Activated CD4-positive, alpha-beta T cell treated with anti-CD3 and anti-CD28 coated beads, Interleukin-2, amount 50 U/mL, for 4 hours (primary cell): ENCODE measurements at places on chromosomes 4 and X.

DNA sequence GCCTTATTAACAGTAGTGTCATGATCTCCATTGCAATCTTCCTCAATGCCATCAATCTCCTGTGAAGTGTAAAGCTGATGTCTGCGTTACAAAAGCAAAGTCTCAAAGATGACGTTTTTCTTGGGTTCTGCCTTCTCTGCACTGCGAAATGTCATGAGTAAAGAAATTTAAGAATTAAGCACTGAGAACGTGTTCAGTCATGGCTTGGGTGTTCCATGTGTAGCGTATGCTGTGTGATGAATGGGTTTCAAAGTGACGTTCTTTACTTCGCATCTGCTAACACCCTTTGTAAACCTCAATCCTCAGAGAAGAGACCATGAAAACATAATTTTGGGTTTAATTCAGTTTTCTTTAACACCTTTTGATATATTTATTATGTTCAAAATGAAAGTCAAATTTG, 999 bp downstream of the NAP1L5 start:
- no peak for DNase-seq

GRCh38 chr4:120724656-120725055, 197.9 kb downstream of the PRDM5 start:
- no peak for DNase-seq

DNA sequence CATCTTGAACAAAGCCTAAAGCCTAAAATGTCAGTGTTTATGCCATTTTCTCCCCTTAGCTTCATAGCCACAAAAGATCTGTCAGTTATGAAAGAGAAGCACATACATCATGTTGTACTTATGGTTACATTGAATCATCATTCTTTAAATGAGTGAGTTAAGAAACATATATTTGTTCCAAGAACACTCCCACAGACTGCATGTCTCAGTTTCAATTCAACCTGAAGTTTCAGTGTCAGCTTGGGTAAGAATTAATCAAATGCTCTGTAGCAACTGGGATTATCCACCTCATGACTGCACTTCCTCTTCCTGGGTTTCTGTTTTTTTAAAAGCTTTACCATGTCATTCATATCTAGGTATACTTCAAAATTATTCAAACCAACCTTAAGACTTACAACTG, 3.9 kb upstream of the TMPRSS11B start:
- DNase-seq, result no peak

GRCh38 chr4:139872274-139872673, 206.7 kb downstream of the MGST2 start:
- DNase-seq, result no peak

- DNase-seq, result no peak
Measured at GRCh38 chrX:149151805-149152757, 353.0 kb downstream of the IDS start.

DNA sequence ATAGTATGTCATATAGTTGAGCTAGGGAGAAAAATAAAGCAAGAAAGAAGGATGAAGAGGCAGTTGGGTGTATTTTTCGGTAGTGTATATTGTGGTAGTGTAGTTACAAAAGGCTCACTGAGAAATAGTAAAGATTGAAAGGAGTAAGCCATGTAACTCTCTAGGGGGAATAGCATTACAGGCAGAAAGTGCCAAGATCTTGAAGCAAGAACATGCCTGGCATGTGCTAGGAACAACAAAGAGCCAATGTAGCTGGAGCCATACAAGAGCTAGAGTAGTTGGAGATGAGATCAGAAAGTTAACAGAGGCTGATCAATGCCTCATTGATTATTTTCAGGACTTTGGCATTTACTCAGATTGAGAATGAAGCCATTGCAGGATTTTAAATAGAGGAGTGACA, 3.0 kb downstream of the ABCE1 start:
- no peak for DNase-seq

GRCh38 chr4:175066923-175067627, 148.9 kb downstream of the ADAM29 start:
- DNase-seq, result no peak

GRCh38 chr4:8342651-8343261, 73.2 kb downstream of the HTRA3 start:
- no peak for DNase-seq

DNA sequence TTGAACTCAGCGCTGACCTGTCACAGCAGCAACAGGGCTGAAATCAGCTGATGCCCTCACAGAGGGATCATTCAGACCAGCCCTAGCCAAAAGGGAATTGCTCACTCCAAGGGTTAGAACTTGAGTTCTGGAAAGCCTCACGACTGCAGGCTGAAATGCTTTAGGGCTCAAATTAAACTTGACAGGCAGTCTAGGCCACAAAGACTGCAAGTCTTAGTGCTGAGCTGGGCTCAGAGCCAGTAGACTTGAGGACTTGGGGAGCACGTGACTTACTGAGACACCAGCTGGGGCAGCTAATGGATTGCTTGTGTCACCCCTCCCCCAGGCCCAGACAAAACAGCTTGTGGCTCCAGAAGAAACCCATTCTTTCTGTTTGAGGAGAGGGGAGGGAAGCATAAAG, 119.0 kb upstream of the SLC6A14 start:
- no peak for DNase-seq

- no peak for DNase-seq
Measured at GRCh38 chr4:2923141-2923551, 40.1 kb downstream of the NOP14 start.

GRCh38 chr4:1006856-1007255, 4.6 kb upstream of the FGFRL1 start:
- DNase-seq, result no peak

DNA sequence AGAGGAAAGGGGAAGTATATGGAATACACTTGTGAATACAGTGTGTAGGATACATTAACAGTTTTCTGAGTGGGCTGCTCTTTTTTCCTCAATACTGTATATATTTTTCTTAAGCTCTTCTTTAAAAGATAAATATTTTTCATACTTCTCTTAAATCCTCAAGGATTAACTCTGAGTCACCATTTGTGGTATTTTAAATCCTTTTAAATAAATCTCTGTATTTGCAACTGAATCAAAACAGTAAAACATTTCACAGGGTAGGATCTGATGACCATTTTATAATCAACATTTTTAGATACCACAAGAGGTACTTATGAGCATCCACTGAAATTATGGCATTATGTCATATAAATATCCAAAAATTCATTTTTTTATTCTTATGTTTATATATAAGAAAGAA, 87.6 kb downstream of the GAB1 start:
- no peak for DNase-seq

DNA sequence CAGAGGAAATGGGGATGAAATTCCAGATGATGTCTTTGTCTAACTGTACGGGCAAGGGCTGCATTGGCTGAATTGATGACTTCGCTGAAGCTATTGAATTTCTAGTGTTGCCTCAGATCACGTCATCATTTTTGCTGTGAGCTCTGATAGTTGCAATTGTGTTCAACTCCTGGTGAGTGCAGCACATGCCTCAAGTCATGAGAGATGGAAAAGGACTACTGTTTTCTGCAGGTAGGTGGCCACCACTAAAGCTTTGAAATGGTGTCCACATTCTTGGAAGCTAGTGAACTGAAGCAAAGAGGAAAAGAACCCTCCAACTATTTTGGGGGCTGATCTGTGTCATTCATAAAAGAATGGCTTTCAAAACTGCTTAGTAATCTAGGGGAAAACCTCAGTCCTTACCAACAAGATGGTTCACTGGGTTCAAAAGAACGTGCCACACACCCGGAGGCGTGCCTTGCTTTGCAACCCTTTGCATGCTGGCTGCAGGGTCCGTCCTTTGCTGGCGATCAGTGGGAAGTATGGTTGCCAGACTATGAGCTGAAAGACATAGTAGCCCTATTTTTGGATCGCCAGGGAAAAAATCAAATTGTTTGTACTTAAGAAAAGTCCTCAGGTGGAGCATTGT, 88.1 kb upstream of the STOX2 start:
- DNase-seq, result no peak

- DNase-seq, result no peak
Measured at GRCh38 chr4:76058302-76058701, 16.2 kb upstream of the ART3 start.

GRCh38 chr4:7630568-7631287, 196.0 kb upstream of the PSAPL1 start:
- no peak for DNase-seq

GRCh38 chrX:36198575-36198974, 279.0 kb downstream of the CFAP47 start:
- no peak for DNase-seq

GRCh38 chrX:22950269-22951266, 49.2 kb upstream of the DDX53 start:
- no peak for DNase-seq

GRCh38 chr4:113397114-113397701, 347.8 kb downstream of the ANK2 start:
- no peak for DNase-seq

- DNase-seq, result no peak
Measured at GRCh38 chr4:8856835-8857621, 14.6 kb downstream of the HMX1 start.

GRCh38 chrX:133857640-133858269, 127.6 kb downstream of the GPC3 start:
- DNase-seq, result no peak

DNA sequence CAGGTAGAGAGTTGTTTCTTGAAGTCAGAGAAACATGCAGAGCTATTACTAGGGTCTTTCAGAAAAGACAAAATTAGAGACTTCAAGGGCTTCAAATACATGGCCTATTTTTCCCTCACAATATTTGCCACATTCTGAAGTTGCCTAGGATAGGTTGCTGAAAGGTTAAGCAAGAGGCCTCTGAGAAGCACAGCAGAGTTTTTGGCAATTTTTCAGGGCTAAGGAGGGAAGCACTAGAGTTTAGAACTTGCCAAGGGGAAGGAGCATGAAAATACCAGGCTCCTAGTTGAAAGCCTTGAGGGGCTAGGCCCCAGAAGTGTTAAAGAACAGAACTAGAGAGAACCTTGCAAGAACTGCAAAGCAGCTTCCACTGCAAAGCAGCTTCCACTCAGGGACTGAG, 86.4 kb downstream of the ANAPC10 start:
- DNase-seq, result no peak

DNA sequence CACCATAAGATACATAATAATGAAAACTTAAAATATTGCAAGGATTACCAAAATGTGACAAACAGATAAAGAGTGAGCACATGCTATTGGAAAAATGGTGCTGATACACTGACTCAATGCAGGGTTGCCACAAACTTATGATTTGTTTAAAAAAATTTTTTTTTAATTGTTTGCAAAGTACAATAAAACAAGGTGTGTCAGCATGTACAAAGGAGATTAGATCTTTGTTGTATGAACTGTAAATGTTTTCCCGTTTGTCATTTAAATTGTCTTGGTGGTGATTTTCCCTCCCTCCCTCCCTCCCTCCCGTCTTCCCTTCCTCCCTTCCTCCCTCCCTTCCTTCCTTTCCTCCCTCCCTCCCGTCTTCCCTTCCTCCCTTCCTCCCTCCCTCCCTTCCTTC, 31.4 kb downstream of the ANXA5 start:
- no peak for DNase-seq

DNA sequence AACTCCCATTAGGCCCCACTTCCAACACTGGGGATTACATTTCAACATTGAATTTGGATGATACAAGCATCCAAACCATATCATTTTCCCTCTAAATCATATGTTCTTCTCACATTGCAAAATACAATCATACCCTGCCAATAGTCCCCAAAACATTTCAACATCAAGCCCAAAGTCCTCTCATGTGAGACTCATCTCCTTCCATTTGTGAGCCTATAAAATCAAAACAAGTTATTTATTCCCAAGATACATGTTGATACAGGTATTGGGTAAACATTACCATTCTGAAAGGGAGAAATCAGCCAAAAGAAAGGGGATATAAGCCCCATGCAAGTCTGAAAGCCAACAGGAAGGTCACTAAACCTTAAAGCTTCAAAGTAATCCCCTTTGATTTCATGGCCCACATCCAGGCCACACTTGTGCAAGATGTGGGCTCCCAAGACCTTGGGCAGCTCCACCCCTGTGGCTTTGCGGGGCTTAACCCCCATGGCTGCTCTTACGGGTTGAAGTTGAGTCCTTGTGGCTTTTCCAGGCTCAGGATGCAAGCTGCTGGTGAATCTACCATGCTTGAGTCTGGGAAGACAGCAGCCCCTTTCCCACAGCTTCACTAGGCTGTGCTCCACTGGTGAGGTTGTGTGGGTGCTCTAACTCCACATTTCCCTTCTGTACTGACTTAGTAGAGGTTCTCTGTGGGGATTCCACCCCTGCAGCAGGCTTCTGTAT, 40.6 kb upstream of the SERTM2 start:
- DNase-seq, result no peak

- DNase-seq, result no peak
Measured at GRCh38 chrX:30787012-30787411, 102.0 kb downstream of the TAB3 start.

DNA sequence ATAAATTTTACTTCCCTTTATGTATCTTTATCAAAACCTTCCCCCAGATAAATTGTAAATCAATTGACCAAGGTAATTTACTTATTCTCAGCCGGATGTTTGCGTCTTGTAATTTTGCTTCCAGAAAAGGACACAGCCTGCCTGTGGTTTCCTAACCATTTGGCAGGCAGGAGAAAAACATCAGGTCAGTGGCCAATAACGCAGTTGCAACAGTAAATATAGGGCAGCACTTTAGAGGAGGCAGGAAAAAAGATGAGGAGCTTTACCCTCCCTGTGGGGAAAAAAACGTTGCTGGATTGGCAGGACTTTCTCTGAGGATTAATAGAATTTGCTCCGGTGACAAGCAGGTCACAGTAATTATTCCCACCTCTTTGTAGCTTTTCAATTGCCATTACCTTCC, 2618.1 kb downstream of the ARAP2 start:
- no peak for DNase-seq

GRCh38 chr4:157587681-157588423, 367.3 kb downstream of the GRIA2 start:
- no peak for DNase-seq

GRCh38 chr4:185534866-185535611, at the start of gene PDLIM3:
Gene PDLIM3, minus strand, starts transcription at chr4:185535507. Its CDS starts 73 bp downstream, at chr4:185535434.
- DNase-seq, result no peak

GRCh38 chr4:123229286-123229685, 167.3 kb upstream of the SPRY1 start:
- DNase-seq, result no peak

GRCh38 chrX:21800344-21800770, 39.1 kb upstream of the MBTPS2 start:
- no peak for DNase-seq

DNA sequence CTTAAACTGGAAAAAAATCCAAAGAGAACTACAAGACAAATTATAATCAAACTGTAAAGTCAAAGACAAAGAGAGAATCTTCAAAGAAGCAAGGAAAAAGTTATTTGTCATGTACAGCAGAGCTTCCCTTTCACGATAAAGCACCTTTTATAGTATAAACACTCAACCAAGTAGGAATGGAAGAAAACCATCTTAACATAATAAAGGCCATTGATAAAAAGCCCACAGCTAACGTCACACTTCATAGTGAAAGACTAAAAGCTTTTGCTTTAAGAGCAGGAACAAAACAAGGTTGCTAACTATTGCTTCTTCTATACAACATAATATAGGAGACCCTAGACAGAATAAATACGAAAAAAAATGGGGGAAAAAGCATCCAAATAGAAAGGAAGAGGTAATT, 595.7 kb upstream of the POU3F4 start:
- no peak for DNase-seq

GRCh38 chrX:57294961-57295360, 8.5 kb downstream of the FAAH2 start:
- DNase-seq, result no peak

- DNase-seq, result peak; percentile 70
Measured at GRCh38 chrX:12791257-12792228, at the start of gene PRPS2. Gene PRPS2, plus strand, starts transcription at chrX:12791412. Its CDS starts 86 bp downstream, at chrX:12791498.
